Astrocyte (in vitro differentiated cells and primary cell): ENCODE measurements at places on chromosomes 11 and 22. TPM values are rescaled to one million over a fixed set of nuclear protein-coding genes. Genes with fewer than 3 reads are reported as not detected.

Gene DCDC1
- 1.0 and 1.4 TPM in 2 replicates for total RNA-seq

Gene TPBGL
- 0.20 and 0.41 TPM in 2 replicates for total RNA-seq

Gene RHOG
- total RNA-seq = 54.5 and 54.7 TPM in 2 replicates

Gene OPCML
- total RNA-seq = 7.9 and 12.7 TPM in 2 replicates

Gene UPB1
- 0.30 TPM in 1 of 2 replicates, not detected in the other for total RNA-seq

Gene CPT1B
- 26.0 and 32.7 TPM in 2 replicates for total RNA-seq

Gene SEC14L6
- total RNA-seq = 0.16 and 0.22 TPM in 2 replicates

Gene P2RX6
- total RNA-seq = 0.22 and 0.45 TPM in 2 replicates

GRCh38 chr22:46379066-46379930, 43.8 kb downstream of the TRMU start:
- peaks cover 9% of the 10 kb centered on the region for H3K4me1 ChIP-seq
- no peak for DNase-seq
- H3K27me3 ChIP-seq = peaks cover 5% of the 10 kb centered on the region
- no peak overlapping the region for H3K4me3 ChIP-seq

DNA sequence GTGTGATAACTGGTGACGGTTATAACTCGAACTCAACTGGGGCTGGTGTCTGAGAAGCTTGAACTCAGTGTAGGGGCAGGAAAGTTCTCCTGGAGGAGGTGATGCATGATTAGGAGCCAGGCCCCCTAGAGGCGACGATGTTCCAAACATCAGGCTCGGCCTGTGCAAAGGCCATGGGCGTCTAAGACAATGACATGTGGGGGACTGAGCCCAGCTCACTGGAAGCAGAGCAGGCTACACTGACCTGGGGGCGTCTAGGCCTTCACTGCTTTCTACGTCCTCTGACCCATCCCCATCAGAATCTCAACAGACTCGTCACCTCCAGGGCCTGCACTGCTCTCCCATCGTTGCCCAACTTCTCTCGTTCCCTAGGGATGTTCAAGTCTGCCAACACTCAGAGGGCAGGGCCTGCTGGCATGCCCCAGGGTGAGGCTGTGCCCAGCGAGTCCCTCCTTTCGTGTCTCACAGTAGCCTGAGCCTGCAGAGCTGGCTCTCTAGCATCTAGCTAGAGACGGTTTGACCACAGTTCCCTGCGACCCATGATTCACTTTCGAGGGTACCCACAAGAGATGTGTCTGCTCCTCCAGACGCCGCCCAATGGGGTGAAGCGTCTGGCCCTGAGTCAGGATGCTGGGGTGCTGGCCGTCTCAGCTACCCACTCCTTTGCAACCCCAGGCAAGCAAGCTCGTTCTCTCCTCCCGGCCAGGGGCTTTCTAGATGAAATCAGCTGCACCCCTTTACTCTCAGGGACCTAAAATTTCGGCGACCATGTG, 1.1 kb upstream of the ATG16L2 start:
- H3K4me3 ChIP-seq = peak overlapping the region; percentile 78
- H3K27ac ChIP-seq = peak overlapping the region; percentile 96
- no peaks in the 10 kb centered on the region for H3K27me3 ChIP-seq
- no peaks in the 10 kb centered on the region for H3K36me3 ChIP-seq
- peak; percentile 59 for DNase-seq

DNA sequence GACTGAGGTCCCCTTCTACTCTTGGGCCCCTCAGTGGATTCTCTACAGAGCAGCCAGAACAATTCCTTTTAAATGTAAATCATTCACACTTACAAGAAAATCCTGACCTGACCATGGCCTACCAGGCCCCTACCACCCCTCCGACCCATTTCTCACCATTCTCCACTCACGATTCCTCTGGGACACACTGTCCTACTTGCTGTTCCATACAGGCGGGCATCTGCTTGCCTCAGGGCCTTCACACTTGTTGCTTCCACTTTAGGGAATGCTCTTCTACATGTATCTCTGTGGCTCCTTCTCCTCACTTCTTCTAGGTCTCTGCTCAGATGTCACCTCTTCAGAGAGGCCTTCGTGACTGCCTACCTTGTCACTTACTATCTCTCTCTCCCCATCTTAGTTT, 3.4 kb downstream of the USH1C start:
- H3K4me1 ChIP-seq = no peaks in the 10 kb centered on the region
- no peak overlapping the region for H3K27ac ChIP-seq
- no peaks in the 10 kb centered on the region for H3K36me3 ChIP-seq
- DNase-seq = no peak

DNA sequence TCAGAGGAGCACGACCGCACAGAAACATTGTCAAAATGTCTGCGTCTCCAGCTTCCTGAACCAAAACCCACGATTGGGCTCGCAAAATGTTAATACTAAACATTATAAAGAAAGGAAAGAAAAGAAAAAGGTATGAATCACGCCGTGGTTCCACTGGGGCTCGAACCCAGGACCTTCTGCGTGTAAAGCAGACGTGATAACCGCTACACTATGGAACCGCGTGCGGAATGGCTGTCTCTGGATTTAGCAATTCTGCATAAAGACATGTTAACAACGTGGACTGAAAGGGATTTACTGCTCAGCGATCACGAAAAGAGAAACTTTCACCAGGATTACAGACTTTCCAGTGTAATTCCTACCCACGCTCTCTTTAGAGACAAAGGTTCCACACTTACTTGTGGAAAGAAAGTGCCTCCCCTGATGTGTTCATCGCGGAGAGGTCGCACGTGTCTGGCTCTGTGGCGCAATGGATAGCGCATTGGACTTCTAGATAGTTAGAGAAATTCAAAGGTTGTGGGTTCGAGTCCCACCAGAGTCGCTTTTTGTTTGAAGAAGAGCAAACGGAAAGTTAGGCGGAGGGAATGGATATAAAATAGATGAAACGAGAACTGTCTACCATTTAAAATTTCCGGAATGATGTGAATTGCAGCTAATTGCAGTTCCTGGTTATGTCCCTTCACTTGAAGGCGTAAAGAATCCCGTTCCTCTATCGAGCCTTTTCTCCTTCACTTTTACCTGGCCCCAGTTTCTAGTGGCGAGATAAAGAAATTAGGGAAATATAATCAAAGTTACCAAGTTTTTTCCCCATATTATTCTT, 39.7 kb downstream of the OR4D9 start:
- peak overlapping the region; percentile 67 for H3K4me3 ChIP-seq
- H3K27ac ChIP-seq = peak overlapping the region; percentile 64
- peaks cover 9% of the 10 kb centered on the region for H3K4me1 ChIP-seq
- peak; percentile 82 for DNase-seq

DNA sequence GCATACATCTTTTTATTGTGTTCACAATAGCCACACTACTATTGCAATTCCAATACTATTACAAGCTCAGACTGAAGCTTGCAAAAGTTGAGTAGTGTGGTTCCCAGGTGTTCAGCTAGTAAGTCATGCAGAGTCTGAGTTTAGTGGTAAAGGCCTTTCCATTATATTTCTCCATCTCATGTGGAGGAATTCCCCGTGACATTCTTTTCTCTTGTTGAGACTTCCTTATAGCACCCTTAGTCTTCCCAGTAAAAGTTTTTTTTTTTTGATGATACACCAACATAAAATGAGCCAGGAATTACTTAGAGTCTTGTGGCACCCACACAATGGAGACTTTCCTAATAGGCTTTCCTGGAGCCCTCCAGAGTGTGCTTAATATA, 110.8 kb downstream of the UVRAG start:
- no peak overlapping the region for H3K4me3 ChIP-seq
- DNase-seq = peak; percentile 56
- H3K4me1 ChIP-seq = peaks cover 7% of the 10 kb centered on the region
- H3K27me3 ChIP-seq = no peaks in the 10 kb centered on the region

- H3K27me3 ChIP-seq = no peaks in the 10 kb centered on the region
- H3K4me3 ChIP-seq = no peak overlapping the region
- DNase-seq = peak; percentile 87
- peaks cover 2% of the 10 kb centered on the region for H3K36me3 ChIP-seq
- H3K4me1 ChIP-seq = peaks cover 27% of the 10 kb centered on the region
Observed at GRCh38 chr11:76007166-76007565, 192.2 kb downstream of the UVRAG start.

- no peak overlapping the region for H3K27ac ChIP-seq
Observed at GRCh38 chr11:36693139-36693843, 95.3 kb upstream of the RAG2 start.

- H3K4me1 ChIP-seq = no peaks in the 10 kb centered on the region
- DNase-seq = no peak
- H3K36me3 ChIP-seq = no peaks in the 10 kb centered on the region
- no peak overlapping the region for H3K27ac ChIP-seq
- no peak overlapping the region for H3K4me3 ChIP-seq
Observed at GRCh38 chr11:2689651-2690575, 9.9 kb downstream of the KCNQ1OT1 start.

DNA sequence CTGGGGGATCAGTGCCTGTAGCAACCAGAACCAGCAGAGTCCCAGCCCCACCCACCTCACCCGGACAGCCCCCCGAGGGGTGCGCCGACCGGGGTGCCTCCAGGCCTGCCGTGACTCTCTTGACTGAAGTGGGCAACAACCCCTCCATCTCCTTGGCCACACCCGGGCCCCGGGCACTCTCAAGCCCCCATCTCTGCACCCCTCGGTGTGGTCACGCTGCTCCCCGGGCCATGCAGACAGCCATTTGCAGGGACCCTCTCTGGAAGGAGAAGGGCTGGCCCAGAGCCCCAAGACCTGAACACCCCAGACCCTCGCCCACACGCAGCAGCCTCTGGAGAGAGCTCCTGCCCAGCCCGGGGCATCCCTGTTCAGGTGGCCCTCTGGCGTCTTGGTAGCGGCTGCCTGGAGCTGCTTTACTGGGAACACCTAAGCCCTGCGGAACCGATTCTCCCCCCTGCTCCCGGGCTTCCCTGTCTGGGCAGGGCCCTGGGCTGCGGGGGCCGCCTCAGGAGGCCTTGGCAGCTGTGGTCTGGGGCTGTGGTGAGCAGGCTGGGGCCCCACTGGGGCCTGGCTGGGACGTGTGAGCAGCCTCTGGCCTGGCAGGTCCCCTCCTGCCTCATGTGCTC, 84.9 kb downstream of the WNT7B start:
- no peaks in the 10 kb centered on the region for H3K36me3 ChIP-seq
- H3K4me3 ChIP-seq = no peak overlapping the region
- no peak for DNase-seq
- peaks cover 21% of the 10 kb centered on the region for H3K4me1 ChIP-seq
- peaks cover 6% of the 10 kb centered on the region for H3K27me3 ChIP-seq

GRCh38 chr11:43574949-43575912, 105.3 kb upstream of the HSD17B12 start:
- H3K4me1 ChIP-seq = peaks cover 26% of the 10 kb centered on the region
- peak overlapping the region; percentile 53 for H3K4me3 ChIP-seq
- no peak overlapping the region for H3K27ac ChIP-seq
- H3K36me3 ChIP-seq = no peaks in the 10 kb centered on the region
- peak; percentile 58 for DNase-seq
